ENCODE measurements at places on chromosomes 12 and 14.

DNA sequence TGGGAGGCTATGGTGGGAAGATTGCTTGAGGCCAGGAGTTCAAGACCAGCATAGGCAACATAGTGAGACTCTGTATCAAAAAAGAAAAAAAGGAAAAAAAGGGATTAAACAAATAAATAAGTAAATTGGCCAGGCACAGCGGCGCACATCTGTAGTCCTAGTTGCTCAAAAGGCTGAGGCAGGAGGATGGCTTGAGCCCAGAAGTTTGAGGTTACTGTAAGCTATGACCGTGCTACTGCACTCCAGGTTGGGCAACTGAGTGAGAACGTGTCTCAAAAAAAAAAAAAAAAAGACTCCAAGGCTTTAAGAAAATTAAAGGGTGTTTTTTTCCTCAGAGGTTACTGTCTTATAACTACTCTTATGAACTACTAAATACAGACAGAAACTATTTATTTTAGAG, 11.7 kb downstream of the BEST3 start:
- DNase-seq = no peak

- DNase-seq = no peak
Observed at GRCh38 chr12:104792570-104792969, 165.5 kb downstream of the SLC41A2 start.

DNA sequence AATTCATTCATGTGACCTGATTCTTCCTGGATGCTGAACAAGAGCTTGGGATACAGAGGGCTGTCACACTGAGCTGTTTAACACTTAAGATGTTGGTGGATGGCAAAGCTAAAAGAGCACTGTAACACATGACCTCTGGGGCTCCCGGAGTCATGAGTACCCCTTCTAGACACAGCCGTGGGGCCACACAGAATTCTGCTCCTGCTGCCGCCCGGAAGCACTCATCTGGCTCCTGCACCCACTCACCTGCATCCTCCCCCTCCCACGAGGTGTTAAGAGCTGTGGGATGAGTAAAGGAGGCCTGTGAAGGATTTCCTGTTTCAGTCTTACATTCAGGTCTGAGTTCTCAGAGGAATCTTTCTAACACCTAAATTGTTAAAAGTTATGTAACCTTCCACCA, 78.0 kb upstream of the SSTR1 start:
- peak; percentile 38 for DNase-seq

DNA sequence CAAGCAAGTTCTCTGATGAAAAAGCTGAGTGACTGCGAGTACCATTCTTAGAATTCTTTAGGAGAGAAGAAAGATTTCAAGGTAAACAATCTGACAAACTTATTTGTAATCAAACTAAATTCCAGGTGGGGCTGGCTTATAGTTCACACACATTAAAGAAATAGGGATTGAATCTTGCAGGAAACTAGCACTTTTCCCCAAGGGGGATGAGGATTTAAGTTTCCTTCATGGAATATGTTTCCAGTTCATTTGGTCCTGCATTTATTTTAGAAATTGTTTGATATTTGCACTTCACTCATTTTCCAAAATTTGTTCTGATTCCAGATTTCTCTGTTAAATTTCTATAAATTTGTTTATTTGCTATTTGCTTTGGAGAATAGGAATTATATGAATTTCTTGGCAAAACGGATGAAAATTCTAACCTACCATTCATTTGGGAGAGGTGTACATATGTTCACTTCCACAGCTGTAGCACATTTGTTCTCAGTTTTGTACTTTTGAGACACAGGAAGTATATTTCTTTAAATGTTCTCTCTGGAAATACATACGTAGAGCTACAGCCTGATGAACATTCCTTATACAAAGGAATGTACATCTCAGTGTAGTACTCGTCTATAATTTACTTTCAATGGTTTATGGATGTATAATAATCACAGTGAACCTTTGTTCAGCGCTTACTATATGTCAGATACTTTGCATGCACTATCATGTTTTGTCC, 145.5 kb downstream of the AKAP6 start:
- no peak for DNase-seq
